ENCODE measurements at places on chromosomes 5 and 9.
A peak's percentile ranks its signal among the peaks of the same experiment; 100 is the strongest.

GRCh38 chr9:97505845-97506244 is 4.4 kb downstream of the TMOD1 start:
- no peak for DNase-seq

DNA sequence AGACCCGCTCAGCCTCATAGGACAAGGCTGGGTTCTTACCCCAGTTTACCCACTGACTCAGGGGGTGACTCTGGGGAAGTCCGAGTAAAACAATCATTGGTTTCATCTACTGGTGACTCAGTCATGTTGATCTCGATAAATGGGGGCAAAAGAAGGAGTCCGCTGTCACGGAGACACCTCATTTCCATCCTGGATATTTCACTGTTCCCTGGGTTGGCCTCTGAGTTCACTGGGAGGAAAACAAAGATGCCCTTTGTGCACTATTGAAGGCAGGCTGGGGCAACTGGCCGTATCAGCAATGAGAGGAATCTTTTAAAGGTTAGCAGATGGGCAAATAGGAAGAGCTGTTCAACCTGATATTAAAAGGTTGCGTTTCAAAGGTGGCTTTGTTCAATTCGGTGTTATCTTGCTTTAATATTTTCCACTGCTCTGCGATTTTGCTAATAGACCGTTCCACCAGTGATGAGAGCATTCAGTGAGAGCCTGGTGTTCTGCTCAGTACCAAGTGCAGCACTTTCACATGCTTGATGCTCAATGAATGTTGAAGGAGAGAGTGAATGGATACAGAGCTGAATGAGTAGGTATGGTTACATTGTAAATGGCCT is 110.2 kb upstream of the EGFLAM start:
- no peak for DNase-seq

- DNase-seq, result no peak
Observed at GRCh38 chr5:1655496-1656270, 131.9 kb upstream of the LPCAT1 start.

- DNase-seq, result no peak
Observed at GRCh38 chr5:137264041-137264440, 235.1 kb downstream of the SPOCK1 start.

- DNase-seq, result peak; percentile 15
Observed at GRCh38 chr9:133522073-133522910, 2.5 kb downstream of the MYMK start.

DNA sequence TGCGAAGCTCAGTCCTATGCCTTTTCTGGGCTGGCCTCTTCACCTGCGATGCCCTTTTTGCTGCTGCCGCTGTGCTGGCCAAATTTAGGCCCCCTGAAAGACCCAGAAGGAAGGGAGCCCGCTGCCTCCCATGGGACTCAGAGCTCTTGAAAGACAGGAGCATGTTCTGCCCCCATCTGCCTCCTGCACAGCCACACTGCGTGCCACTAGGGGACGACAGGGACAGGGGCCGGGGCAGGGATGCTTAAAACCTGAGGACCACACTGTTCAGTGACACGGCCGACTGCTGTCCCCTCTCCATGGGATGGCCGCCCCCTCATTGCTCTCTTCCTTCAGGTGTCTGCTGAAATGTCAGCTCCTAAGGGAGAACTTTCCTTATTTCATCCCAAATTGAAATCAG is 132.4 kb downstream of the ADAMTS2 start:
- DNase-seq, result no peak

DNA sequence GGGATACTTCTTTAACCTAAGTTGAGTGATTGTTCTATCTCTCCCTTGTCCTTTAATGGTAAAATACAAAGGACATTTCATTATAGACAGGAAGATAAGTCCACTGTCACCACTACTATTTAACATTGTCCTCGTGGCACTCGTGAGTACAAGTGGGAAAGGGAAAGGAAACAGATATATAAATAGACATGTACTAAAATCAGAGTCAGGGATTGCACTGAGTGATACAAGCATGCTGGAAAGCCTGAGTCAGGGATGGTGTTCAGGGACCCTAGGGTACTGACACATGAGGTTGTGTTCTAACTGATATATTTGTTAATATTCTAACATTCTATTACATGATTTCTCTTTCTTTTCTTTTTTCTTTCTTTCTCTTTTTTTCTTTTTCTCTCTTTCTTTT is 74.8 kb upstream of the FAM170A start:
- DNase-seq, result no peak

DNA sequence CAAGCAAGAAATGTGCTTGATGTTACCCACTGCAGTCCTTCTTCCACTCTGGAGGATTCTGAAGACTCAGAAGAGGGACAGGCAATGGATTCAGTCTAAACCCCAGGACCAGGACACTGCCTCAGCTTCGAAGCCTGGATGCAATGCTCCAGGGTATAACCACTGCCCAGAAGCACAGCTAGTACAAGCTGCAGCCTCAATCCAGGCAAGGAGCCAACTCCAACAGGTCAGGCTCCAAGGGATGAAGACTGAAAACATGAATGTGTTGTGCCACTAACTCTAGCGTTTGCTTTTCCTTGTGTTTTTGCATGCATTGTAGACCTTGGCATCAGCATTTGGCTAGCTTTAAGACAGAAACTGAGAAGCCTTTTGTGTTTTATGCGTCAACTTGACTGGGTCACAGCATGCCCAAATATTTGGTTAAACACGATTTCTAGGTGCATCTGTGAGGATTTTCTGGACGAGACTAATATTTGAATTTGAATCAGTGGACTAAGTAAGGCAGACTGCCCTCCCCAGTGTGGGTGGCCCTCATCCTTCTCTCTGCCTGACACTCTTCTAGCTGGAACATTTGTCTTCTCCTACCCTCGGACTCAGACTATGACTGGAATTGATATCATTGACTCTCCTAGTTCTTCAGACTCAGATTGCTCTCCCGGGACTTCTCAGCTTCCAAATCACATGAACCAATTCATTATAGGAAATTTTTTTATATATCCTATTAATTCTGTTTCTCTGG is 20.5 kb upstream of the GPX3 start:
- no peak for DNase-seq

DNA sequence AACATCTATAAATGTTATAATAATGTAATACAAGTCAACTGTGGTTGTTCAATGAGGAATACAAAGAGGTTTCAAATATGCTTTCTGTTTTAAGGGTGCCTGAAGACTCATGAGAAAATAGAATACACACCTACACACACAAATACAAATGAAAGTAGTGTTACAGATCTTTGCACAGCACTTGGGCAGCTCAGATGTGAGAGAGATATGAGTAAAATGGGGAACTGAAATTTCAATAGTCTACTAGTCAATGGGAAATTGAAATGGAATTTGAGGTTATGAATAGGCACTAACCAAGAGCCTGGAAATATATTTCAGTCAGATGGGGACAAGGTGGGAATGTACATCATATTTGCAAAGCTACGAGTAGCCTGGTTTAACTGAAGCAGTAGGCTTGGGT is 96.6 kb downstream of the ISL1 start:
- DNase-seq, result no peak

- DNase-seq, result no peak
Observed at GRCh38 chr5:125551246-125551645, 804.8 kb upstream of the ZNF608 start.

GRCh38 chr5:65776441-65777141 is 54.6 kb downstream of the NLN start:
- no peak for DNase-seq

- no peak for DNase-seq
Observed at GRCh38 chr9:15421990-15422371, 695 bp upstream of the SNAPC3 start.

DNA sequence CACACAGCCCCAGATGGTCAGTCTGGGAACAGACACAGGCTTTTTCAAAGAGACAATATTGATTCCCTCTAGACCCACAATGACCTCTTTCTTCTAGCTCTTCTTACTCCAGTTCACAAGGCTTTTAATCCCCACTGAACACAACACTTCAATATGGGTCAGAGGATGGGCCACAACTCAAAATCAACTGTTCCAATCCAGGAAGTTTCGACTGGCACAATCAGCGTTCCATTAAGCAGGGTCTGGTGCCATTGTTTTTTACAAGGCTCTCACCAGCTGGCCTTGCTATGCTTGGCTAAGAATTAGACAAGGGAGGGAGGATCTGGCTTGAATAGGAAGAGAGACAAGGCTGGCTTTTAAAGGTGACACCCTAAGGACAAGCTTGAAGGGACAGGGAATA is 199.4 kb upstream of the SLC24A2 start:
- DNase-seq, result peak; percentile 68

DNA sequence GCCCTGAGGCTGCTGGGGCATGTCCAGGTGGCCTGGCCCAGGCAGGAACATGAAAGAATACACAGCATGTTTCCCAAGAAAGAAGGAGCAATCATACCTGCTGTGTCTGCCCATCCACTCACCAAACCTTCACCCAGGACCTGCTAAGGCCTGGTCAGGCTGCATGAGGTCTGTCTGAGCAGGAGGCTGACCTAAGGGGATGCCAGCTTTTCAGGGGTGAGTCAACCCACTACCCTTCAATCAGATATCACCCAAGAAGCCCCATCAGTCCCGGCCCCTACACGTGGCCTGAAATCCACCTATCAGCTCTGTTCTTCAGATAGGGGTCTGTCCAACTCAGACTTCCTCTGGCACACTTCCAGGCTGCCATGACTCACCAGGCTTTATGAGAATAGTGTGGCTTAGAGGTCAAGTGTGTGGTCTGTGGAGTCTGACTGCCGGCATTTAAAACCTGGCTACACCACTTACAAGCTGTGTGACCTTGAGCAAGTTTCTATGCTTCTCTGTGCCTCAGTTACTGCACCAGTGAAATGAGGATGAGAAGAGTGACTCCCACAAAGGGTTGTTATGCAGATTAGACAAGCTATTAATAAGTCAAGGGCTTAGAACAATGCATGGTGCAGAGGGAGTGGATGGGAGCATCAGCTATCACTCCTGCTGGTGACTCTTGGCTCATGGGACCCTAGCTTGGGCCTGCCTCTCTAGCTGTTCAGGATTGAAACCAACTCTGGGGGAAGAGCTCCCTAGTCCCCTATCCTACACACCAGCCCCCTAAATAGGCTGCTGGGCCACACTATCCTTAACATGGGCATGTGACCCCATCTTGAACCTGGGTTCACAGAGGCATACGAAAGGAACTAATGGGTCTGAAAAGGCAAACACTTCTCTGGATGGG is 130.3 kb downstream of the PAX5 start:
- DNase-seq, result peak; percentile 5

DNA sequence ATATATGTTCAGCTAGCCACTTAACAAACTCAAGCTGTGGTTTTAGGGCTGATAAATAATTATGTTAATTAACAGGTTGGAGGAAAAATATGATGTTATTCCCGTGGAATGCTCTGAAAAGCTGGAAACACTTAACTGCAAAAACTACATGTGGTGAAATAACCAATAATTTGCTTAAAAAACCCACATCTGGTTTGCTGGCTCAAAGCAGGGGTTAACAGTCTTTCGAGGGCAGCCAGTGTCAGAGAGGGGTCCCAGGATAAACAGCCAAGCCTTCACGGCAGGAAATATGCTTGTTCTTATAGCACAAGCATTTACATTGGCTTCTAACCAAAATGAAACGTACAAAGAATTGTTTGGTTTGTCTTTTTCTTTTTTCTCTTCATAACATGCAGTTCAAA is 254.0 kb upstream of the GAS1 start:
- DNase-seq, result no peak

DNA sequence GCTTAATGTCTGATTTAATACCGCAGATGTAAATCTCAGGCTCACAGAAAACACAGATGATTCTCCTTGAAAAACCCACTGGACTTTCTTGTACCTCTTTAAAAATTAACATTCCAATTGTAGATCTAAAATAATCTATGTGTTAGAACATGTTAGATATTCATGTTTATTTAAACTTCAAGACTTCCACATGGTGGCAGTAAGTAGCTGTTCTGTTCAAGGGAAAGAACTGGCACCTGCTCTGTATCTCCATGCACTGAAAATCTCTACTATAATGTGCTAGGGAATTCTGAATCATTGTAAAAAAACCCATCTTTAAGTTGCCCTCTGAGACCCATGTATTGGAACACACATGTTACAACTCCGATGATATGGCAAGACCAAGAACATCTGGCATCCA is 366.9 kb downstream of the DMRTA1 start:
- DNase-seq, result peak; percentile 56

DNA sequence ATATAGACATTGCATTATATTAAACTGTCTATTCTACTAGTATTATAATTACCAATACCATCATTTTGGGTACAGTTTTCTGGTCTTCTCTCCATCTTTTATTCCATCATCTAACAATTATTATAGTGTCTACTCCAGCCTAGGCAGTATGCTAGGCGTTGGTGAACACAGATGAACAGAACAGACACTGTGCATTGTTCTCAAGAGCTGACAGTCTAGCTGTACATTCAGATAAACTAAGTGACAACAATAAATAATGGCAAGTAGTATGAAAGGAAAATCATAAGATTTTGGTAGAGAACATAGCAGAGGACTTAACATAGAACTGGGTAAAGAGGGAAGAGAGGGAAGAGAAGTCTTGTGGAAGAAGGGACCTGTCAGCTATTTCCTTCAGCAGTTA is 12.5 kb upstream of the SGCD start:
- DNase-seq, result no peak

- no peak for DNase-seq
Observed at GRCh38 chr9:6931913-6932312, 174.1 kb downstream of the KDM4C start.

- DNase-seq, result no peak
Observed at GRCh38 chr9:83691492-83691891, 16.3 kb downstream of the UBQLN1 start.

GRCh38 chr5:156528673-156529072 is 201.7 kb downstream of the SGCD start:
- no peak for DNase-seq

- no peak for DNase-seq
Observed at GRCh38 chr5:144092508-144092907, 78.0 kb downstream of the YIPF5 start.

GRCh38 chr9:123834889-123835562 is 94.9 kb downstream of the DENND1A start:
- no peak for DNase-seq

DNA sequence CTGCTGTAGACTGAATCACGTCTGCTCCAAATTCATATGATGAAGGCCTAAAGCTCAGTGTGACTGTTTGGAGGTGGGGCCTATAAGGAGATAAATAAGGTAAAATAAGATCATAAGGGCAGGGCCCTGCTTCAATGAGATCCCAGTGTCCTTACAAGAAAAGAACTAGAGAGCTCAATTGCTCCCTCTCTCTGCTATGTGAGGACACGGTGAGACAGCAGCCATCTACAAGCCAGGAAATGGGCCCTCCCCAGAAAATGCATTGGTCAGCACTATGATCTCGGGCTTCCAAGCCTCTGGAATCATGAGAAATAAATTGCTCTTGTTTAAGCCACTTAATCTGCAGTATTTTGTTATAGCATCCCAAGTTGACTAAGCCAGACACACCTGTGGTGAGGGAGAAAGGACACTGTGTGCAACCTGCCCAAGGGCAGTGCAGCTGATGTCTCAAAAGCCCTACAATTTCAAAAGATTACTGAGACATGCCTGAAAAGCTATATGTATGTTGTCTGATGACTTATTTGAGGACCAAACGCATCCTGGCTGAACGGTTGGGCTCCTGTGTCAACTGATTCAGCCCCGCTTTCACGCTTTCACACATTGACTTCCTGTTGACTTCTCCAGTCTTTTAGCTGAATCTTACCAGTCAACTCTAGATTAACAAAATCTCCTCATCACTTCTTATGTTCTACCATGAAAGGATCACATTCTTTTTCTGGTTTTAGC is 13.2 kb downstream of the GZMK start:
- no peak for DNase-seq
